ENCODE measurements at places on chromosomes 5 and 9.

GRCh38 chr9:89879276-89879675 lies 274.5 kb downstream of the GADD45G start:
- DNase-seq, result no peak

GRCh38 chr5:7668627-7669026 lies 182.3 kb downstream of the CFAP90 start:
- DNase-seq, result no peak

DNA sequence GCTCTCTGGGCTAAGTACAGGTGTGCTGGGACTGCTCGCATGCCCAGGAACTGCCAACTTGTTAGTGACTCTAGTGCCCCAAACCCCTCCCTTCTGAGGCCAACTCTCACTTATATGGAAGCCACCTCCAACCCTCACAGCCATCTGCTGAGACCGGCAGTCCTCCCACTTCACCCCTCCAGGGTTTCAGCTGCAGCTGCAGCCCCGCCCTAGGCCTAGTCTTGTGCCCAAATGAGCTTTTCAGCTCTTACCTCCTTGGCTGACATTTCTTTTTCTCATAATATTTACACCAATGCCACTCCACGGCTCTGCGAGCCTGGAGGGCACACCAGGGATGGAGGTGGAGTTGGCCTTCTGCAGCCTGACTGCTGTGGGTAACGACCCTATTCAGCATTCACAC lies 166.6 kb downstream of the ROR2 start:
- no peak for DNase-seq

DNA sequence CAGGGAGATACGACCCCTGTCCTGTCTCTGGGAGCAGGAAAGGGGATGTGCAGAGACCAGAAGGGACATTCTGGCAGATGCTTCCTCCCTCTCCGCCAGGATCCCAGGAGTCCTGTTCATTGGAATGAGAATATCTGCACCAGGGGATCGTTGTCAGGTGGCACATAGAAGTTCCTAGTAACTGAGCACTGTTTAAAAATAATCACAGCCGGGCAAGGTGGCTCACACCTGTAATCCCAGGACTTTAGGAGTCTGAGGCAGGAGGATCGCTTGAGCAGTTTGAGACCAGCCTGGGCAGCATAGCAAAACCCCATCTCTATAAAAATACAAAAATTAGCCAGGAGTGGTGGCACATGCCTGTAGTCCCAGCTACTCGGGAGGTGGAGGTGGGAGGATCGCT lies 12.3 kb downstream of the SARDH start:
- no peak for DNase-seq

GRCh38 chr9:135326141-135326540 lies 153.4 kb upstream of the PPP1R26 start:
- no peak for DNase-seq

- no peak for DNase-seq
Observed at GRCh38 chr5:51465165-51465564, 81.9 kb downstream of the ISL1 start.

- DNase-seq, result no peak
Observed at GRCh38 chr9:3857673-3858072, 331.9 kb upstream of the RFX3 start.

- no peak for DNase-seq
Observed at GRCh38 chr5:1318659-1319251, 23.9 kb upstream of the TERT start.

- DNase-seq, result no peak
Observed at GRCh38 chr5:133240425-133241091, 188.7 kb downstream of the HSPA4 start.

DNA sequence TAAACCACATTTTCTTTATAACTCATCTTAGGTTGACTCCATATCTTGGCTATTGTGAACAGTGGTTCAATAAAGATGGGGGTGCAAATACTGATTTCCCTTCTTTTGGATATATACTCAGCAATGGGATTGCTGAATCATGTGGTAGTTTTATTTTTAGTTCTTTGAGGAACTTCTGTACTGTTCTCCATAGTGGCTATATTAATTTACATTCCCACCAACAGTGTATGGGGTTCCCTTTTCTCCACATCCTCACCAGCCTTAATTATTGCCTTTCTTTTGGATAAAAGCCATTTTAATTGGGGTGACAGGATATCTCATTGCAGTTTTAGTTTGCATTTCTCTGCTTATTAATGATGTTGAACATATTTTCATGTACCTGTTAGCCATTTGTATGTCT lies 107.7 kb upstream of the EQTN start:
- no peak for DNase-seq

GRCh38 chr5:90658620-90659019 lies 100.0 kb downstream of the ADGRV1 start:
- DNase-seq, result no peak

DNA sequence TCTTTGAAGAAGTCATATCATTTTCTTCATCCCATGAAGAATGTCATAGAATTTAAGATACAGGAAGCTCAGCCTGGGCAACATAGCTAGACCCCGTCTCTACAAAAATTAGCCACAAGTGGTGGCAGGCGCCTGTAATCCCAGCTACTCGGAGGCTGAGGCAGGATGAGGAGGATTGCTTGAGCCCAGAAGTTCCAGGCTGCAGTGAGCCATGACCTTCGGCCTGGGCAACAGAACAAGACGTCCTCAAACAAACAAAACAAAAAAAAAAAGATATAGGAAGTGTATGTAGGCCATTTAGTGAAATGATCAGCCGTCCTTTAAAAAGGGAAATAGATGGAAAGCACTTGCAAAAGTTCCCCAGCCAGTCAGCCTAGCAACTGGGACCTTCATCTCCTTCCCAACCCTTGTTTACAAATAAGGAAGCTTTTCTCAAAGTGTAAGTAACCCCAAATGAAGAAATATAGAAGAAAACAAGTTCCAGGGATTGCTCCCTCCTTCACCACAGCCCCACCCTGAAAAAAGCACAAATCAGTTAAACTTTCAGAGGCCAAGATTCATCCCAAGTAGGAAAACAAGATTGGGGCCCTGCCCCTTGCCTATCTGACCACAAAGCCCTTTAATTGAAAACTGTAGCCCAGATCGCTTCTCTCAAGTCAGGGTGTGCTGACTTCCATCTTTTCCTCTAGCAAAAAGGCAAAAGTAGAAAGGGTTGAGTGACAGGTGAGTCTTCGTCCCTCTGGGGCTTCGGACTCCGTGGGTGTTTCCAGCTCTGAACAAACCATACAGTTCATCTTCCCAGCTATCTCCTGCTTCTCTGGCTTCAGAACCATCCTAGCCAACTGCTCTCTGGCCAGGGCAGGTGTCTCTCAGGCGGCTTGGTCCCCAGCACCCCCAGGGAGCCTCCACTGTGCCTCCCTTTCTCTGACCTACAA lies 1.2 kb downstream of the SLC31A2 start:
- peak; percentile 11 for DNase-seq

- DNase-seq, result no peak
Observed at GRCh38 chr5:180353980-180354452, 880 bp upstream of the GFPT2 start.

DNA sequence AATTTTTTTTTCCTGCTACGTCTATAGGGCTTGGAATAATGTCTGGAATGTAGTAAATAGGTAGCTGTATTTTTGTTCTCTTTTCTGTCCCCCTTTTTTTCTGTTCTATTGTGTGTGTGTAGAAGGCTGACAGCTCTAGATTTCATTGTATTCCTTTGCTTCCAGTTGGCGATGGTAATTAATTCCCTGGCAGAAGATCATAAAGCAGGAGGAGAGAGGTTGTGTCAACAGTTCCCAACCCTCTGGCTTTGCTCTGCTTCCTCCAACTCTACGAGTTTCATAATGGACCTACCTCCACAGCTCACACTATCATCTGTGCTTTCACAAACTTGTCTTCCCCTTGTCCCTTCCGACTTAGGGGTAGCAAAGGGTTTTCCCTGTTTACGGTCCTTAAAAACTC lies 117.9 kb upstream of the CDH18 start:
- no peak for DNase-seq

DNA sequence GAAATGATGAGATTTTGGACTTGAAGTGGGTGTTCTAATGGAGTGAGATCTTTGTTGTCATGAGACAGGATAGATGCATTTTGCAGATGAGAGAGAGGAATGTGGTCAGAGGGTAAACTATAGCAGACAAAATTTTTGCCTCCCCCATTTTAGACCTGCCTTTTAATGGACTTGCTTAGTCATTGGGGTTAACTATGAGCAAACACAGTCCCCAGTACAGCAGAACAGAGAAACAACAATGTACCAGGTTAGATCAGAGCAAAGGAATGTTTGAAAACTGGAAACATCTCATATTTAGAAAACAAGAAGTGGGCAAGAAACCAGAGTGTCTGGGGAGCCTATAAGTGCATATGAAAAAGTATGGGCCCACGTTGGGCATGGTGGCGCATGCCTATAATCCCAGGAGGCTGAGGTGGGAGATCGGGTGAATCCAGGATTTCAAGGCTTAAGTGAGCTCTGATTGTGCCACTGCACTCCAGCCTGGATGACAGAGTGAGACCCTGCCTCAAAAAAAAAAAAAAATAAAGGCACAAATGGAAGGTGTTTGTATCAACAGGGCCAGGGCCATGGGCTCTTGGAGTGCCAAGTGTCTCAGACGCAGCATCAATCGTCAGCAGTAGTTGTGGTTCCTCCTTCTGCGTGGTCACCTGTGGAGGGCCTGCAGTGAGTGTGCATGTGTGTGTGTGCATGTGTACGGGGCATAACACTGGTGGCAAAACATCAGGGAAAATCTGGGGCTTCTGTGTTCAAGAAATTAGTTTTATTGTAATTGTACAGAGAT lies 214.4 kb upstream of the S1PR3 start:
- DNase-seq, result no peak

- DNase-seq, result no peak
Observed at GRCh38 chr5:132765311-132766019, 11.6 kb downstream of the SEPTIN8 start.

DNA sequence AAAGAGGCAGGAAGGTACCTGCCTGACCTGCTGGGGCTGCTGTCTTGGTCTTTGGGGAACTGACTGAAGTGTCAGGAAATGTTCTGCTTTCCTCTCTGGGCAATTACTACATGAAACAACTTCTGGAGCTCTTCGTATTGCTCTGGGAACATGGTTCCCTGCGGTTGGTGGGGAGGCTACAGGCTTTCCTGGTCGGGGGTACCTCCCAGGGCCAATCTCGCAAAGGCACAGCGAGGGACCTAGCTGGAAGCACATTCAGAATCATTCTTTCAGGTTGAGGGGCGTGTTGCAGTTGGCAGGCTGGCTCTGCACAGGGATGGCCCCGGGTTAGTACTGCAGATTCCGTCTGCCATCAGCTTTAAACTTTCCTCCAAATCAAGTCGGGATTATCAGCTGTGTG lies 88.9 kb upstream of the RANBP3L start:
- no peak for DNase-seq

GRCh38 chr9:9352877-9353481 lies 1259.8 kb downstream of the PTPRD start:
- DNase-seq, result no peak

GRCh38 chr5:139757727-139758509 lies 37.7 kb upstream of the PSD2 start:
- DNase-seq, result no peak

GRCh38 chr9:135330307-135330631 lies 149.3 kb upstream of the PPP1R26 start:
- no peak for DNase-seq

DNA sequence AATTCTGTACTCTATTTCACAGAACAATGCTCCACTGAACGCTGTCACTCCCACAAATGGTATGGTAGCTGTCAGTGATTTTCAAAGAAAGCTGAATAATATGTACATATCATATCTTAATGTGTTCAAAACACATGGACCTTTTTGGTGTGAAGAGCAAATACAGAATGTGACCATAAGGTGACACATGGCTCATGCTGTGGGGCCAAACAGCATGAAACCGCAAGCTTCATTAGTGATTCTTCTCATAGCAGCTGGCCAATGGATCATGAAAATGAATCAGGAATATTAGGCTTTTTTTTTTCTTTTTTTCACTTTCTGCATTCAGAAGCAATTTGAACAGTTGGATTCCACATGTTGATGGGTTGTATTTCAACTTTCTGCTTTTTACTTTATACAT lies 54.9 kb upstream of the CDH9 start:
- DNase-seq, result no peak

DNA sequence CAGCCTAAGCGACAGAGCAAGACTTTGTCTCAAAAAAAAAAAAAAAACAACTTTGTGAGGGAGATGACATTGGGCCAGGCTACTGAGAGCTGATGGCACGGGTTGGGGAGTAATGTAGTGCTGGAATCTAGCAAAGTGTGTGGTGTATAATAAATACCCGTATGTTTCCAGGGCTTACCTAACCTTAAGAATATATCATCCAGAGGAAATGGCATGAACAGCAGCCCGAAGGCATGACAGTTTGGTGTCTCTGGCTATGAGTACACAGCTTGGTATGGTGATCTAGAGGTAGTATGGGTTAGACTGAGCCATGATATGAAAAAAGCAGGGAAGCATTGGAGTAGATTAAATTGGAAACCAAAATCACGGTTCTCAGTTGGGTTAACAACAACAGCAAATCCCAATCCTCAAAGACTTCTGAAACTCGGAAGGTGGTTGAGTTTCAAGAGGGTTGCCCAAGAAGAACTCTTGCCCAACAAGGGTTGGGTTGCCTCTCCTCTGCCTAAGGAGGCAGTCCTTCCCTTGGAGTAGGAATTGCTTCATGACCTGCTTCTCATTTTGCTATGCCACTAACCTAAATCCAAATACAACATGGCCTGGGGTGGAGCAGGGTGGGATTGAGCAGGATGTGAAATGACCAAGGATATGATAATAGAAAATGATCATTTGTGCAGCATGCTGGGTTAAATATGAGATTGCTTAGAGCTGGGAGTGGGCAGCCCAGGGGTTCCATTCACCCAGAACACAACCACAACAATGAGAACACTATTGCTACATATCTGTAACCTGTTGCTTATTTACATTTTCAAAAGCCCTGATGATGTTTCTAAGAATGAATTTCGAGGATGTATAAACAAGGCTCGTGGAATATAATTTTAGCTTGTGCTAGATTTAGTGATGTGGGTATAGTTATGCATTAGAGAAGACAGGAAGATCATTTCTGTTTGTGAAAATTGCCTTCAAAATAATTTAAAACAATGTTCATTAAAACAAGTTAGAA lies 64.6 kb upstream of the ZFR start:
- no peak for DNase-seq

- DNase-seq, result no peak
Observed at GRCh38 chr5:59744531-59744992, 149.0 kb downstream of the PDE4D start.

DNA sequence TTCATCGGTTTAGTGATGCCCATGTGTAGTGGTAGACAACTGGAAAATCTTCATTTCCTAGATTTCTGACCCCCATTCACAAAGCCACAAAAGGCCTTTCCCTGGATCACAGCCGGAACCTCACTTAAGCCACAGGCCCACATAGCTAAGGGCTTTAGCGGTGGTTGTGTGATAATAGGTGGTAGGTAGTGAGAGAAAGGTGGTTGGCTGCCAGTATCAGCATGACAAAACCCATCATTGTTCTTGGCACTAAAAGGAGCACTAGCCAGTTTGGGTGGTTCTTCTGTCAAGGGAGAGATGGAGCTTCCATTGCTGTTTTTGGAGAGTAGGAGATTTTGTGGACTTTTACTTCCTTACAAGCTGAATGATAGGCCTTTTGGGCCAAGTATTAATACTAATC lies 9.7 kb upstream of the SLC36A2 start:
- no peak for DNase-seq
